ENCODE measurements at places on chromosomes 7 and 10.

- DNase-seq, result no peak
Measured at GRCh38 chr10:47326927-47327330, 4.7 kb downstream of the GDF2 start.

DNA sequence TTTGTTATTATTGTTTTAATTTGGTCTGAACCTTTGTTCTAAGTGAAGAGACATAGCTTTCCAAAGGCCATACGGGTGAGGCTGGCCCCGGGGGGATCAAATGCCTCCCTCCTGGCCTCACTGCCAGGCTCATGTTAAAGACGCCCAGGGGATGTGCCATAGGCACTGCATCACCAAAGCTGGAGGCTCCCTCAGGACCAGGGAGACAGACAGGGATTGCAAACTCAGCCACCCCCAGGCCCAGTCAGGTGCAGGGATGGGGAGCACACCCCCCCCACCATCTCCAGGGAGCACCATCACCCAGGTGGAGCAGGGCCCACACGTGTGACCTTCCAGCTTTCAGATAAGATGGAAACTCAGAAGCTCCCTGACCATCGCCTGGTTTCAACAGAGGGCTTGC is 96.0 kb upstream of the DNAAF5 start:
- no peak for DNase-seq

GRCh38 chr7:5419539-5420066 is 4.0 kb downstream of the TNRC18 start:
- DNase-seq, result no peak

DNA sequence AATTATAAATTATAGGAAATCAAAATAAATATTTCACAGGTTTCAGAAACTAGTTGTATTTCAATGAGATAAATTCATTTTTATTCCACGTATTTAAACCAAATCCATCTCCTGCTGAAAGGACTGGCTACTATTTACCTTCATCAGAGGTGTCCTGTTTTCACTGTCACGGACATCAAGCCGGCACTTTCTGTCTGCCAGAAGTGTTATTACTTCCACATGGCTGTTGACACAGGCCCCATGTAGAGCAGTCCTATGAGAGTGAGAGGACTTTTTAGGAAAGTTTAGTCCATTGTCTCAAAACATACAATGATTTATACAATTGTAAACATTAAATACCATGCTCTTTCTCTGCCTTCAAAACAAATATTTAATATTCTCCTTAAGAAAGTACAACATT is 100.4 kb upstream of the ACBD5 start:
- no peak for DNase-seq

DNA sequence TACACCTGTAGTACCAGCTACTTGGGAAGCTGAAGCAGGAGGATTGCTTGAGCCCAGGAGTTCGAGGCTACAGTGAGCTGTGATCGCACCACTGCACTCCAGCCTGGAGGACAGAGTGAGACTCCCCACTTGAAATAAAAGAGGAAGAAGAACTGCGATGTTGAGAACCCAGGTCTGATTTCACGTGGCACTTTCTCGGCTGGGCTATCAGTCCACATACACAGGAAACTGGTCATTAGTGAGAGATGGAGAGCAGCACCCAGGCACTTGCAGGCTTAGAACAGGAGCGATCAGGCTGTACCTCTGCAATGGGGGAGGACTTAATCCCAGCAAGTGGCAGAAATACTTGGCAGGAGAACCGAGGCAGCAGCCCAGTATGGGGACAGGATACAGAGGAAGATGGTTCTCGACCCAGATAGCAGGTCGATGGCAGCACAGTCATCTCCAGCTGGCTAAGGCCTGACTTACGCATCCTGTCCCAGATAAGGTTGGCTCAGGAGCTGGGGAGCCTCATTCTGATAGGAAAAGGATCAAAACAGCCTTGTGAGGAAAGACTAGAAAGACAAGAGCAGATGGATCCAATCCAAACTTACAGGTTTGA is 487.7 kb upstream of the AUTS2 start:
- DNase-seq, result no peak

GRCh38 chr10:78997635-78998618 is 70.8 kb upstream of the ZMIZ1 start:
- no peak for DNase-seq

- DNase-seq, result no peak
Measured at GRCh38 chr10:130790339-130790738, 521.2 kb downstream of the TCERG1L start.

DNA sequence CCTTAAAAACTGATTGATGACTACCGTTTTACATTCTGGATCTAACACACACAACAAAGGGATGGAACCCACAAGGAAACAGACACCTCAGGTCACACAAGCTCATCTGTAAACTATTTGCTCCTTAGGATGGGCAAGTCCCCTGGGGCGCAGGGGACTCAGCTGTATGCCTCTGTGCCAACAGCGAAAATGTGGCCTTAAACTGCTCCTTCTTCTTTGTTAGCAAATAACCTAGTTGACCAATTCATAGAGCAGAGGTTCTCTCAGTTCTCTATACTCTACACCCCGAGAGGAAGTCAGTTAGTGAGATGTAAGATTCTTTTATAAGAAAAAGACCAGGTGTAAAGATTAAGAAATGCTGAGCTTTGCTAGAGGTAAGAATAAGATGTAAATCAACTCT is 181.9 kb upstream of the PRSS58 start:
- no peak for DNase-seq

DNA sequence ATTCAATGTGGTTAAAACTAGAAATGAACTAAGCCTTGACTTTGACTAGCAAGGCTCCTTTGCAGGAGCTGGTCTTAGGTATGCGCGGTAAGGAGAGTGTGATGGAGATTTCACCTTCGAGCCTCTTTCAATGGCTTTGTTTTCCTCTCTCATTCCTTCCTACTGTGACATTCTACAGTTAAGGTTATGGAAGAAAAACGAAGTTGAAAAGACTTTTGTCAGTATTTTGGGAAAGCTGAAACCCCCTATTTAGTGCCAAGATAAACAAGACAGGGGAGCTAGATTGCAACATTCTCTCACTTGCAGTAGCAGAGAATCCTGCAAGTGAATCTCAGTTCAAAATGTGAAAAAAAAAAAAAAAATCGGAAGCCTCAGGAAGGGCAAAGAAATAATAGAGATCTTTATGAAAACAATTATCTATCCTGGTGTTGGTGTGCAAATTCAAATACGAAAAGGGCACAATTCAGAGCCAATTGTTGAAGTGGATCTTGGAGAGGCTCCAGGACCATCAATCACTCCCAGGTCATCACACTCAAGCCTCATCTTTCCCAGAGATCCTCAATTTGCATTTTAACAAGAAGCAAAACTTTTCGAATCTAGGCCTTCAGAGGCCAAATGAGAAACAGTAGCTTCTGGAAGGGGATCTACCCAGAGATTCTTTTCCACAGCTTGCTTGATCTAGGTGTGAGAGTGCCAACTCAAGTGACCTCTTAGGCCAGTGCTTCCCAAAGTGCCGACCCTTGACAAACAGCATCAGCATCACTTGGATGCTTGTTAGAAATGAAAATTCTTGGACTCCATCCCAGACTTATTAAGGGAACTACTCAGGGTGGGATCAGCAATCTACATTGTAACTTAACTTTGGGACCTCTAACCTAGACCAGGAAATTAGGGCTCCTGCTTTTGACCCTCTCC is 163.8 kb downstream of the INHBA start:
- DNase-seq, result no peak

DNA sequence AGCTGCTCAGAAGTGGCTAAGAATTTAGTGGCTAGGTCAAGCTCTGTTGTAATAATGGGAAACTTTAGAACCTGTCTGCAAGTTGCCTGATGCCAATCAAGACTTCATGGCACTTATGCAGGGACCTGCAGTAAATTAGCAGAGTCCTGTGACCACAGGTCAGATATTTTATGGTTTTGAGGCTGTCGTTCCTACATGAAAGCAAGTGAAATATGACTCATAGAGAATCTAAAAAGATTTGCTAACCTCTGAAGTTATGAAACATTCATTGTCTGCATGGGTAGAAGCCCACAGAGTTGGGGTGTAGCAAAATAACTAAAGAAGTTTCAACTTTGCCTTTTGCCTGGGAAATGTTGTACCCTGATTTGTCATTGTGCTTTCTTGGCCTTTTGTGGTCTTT is 32.3 kb downstream of the SLC39A12 start:
- no peak for DNase-seq

DNA sequence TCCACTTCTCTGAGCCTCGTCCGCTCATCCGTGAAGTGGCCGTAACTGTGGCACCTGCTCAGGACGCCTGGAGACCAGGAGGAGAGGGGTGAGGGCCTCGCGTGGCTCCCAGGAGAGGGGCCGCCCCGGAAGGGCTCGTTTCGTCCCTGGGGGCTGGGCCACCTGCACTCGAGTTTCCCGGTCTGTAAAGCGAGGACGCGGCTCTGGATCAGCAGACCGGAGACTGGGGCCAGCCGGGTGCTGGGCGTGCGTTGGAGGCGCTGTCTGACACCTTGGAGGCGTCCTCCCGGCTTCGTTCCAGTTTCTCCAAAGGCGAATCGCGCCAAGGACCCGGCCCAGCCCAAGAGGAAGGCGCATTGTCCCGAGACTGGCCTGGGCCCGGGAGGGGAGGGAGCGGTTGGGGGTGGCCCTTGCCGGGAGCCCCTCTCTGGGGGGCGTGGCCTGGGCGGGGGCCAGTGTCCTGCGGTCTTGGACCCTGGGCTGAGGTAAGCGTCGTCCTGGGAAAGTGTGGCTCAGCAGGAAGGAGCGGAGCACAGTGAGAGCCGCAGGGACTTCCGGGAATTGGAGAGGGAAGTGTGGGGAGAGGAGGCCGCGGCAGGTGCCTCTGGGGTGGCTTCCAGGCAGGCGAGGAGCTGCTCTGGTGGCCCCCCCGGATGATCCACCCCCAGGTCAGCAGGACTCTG is 89.6 kb downstream of the FOXL3 start:
- DNase-seq, result no peak

- DNase-seq, result no peak
Measured at GRCh38 chr10:19096501-19097073, 48.0 kb downstream of the MALRD1 start.

DNA sequence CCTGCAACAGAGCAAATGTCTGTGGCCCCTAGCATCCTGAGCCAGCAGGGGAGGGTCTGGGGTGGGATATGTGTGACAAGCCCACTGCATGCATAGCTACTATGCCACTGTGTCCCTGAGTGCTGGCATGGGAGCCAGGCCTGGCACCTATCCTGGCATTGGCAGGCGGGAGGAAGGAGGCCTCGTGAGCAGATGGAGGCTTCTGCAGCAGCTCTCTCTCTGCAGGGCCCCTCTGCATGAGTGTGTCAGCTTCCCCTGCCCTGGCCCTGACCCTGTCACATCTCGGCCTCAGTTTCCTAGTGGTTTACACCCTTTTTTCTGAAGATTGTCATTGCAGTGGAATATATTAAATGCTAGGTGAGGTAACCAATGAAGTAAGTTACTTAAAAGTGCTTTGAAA is 13.1 kb upstream of the IMPDH1 start:
- peak; percentile 40 for DNase-seq

Data from activated gamma-delta T cell treated with Interleukin-2 at 50 U/mL for 16 hours (primary cell).